GM23248 (cell line): ENCODE measurements at places on chromosomes 7 and 10. TPM values are rescaled to one million over a fixed set of nuclear protein-coding genes. Genes with fewer than 3 reads are reported as not detected.

DENND10 gene
- 76.1 and 91.3 TPM in 2 replicates for total RNA-seq

ANKRD1 gene
- total RNA-seq, result 8.3 and 10.9 TPM in 2 replicates

VIPR2 gene
- not detected in 2 replicates for total RNA-seq

BMPR1A gene
- total RNA-seq, result 35.5 and 41.7 TPM in 2 replicates

TLL2 gene
- total RNA-seq, result 0.43 TPM in 1 of 2 replicates, not detected in the other

AKR1C4 gene
- not detected in 2 replicates for total RNA-seq

- no peak for DNase-seq
Observed at GRCh38 chr7:81573128-81573527, 196.7 kb downstream of the HGF start.

DNA sequence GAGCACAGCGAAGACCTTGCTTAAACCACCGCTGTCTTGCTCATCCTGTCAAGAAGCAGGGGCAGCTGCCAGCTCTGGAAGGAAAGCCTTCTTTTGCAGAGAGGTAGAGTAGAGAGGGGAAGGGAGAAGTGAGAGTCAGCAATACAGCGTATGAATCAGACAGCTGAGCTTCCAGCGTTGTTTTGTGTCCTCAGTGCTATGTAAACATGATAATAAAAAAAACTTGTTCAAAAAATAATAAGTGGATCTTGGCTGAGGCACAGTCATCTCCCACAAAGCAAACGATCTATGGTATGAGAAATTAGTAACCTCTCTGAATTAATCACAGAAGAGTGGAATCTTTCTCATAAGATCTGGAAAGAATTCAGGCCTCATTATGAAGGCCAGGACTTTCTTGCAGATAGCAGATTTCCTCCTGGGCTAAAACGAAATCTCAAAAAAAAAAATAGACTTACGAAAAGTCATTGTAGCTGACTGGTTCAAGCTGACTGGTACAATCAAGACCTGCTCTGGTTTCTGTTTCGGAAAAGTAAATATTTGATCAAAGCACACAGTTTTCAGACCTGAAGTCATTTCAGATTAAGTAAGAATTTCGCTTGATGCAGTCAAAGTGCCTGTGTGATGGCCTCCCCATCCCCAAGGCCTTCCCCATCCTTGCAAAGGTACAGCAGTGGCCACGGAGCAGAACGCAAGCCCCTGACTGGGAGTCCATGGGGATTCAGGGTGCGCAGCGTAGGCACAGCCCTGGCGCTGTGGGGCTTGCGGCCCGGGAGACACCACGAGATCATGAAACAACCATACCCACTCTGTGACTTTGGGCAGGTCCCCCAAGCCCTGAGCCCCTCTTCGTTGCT, 29.4 kb downstream of the CHST15 start:
- DNase-seq, result peak; percentile 44

DNA sequence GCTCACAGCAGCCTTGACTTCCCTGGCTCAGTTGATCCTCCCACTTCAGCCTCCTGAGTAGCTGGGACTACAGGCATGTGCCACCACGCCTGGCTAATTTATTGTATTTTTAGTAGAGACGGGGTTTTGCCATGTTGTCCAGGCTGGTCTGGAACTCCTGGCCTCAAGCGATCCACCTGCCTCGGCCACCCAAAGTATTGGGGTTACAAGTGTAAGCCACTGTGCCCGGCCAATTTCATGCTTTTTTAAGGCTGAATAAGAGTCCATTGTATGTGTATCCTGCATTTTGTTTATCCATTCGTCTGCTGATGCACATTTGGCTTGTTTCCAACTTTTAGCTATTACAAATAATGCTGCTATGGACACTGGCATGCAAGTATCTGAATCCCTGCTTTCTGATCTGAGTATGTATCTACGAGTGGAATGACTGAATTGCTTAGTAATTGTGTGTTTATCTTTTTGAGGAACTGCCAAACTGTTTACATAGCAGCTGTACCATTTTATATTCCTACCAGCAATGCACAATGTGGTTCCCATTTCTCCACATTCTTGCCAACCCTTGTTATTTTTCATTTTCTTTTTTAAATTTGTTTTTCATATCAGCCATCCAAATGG, 37.3 kb upstream of the TPST1 start:
- peak; percentile 82 for DNase-seq

GRCh38 chr7:104486931-104487330, 158.5 kb downstream of the LHFPL3 start:
- no peak for DNase-seq

DNA sequence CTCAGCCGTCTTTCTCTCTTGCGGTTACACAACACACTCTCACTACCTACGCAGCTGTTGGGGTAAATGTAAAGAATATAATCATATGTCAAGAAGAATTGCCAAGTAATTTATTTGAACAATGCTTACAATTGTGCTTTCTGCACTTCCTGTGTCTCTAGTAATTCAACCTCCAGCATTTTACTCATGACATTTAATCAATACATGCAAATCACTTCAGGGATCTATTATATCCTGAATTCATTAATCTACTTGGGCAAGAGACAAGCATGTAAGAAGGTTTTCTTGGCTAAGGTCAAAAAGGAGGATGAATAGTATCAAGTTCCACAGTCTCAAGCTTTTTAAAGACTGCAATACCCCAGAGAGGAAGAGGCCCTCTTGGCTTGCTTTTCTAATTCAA, 562.9 kb upstream of the ADARB2 start:
- no peak for DNase-seq

DNA sequence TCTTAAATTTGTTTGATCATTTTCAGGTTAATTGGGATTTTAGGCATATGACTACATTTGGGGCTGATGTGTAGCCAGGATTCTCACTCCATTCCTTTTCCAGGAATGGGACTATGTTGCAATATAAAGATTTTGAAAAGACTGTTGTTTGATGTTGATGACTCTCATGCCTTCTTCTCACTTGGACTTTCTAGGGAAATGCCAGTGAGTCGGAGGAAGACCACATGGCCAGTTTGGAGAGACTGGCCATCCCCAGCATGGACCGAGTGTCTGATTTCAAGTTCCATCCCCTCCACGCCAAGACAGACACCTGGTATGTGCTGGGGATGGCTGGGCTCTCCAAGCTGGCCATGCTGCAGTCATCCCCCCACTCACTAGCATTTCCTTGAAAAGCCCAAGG, 5.5 kb downstream of the IGFBP3 start:
- peak; percentile 72 for DNase-seq

- peak; percentile 46 for DNase-seq
Observed at GRCh38 chr7:16430133-16430532, 8.8 kb upstream of the CRPPA start.

- no peak for DNase-seq
Observed at GRCh38 chr7:154871507-154871906, 131.4 kb downstream of the PAXIP1 start.

GRCh38 chr7:148045521-148045920, 545.0 kb upstream of the C7orf33 start:
- no peak for DNase-seq

DNA sequence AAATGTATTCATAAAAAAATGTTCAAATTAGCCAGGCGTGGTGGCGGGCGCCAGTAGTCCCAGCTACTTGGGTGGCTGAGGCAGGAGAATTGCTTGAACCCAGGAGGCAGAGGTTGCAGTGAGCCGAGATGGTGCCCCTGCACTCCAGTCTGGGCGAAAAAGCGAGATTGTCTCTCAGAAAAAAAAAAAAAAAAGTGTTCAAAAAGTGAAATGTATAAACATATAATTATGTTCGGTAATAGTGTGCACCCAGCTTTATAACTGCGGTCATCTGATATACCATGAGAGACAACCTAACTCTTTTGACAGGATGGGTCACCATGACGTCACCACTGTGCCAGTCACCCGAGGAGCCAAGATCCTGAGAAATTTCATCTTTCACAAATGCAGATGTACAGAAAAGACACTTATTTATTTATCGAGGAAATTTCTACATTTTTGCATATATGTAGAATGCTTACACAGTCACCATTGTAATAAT, 594 bp upstream of the RP9 start:
- DNase-seq, result peak; percentile 72

GRCh38 chr10:73635781-73636180, 5.5 kb downstream of the MYOZ1 start:
- no peak for DNase-seq

GRCh38 chr10:89414879-89415821, 782 bp downstream of the IFIT5 start:
- DNase-seq, result peak; percentile 71

DNA sequence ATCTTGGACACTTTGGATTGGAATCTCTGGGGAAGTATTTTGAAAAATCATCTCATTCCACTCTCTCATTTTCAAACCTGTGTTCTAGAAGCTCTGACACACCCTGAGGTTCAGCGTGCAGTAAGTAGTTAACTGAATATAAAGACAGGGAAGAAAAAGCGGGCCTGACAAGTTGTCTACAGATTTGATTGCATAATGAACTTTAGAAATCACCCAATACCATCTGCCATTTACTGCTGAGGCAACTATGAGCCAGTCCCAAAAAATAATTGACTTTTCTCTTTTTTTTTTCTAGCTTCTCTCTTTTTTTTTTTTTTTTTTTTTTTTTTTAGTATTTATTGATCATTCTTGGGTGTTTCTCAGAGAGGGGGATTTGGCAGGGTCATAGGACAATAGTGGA, 29.5 kb downstream of the CDC123 start:
- no peak for DNase-seq

DNA sequence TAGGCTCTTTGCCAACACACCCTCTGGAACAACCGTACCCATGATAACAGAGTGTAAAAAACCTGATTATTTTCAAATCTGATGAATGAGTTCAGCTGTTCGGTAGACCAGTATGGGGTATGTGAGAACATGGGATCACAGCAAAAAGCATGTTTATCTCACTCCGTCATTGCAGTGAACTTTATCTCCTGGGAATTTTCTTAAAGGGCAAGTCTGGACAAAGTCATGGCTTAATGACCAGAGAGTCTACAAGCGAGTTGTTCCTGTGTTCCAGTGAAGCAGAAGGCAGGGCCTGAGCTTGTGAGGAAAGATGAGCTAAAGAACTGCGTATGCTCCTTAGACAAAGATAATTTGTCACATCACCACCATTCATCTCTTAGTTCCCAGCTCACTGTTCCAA, 219.7 kb downstream of the TRIL start:
- DNase-seq, result no peak

DNA sequence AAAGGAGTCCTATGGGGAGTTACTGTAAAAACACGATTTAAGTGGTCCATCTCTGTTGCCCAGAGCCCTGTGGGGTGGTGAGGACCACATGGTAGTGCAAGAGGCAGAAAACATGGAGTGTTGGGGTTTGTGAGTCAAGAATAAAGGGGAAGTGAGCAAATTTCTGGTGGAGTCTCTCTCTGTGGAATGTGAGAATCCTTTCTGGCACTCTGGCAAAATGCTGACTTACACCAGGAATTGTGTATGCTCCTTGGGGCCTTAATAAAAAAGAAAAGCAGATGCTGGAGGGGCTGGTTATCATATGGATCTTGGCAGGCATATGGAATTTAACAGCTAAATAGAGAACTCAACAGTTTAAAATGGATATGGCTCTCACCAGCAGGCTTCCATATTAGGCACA, 486.0 kb downstream of the TNS3 start:
- DNase-seq, result peak; percentile 42

- no peak for DNase-seq
Observed at GRCh38 chr7:139660317-139661042, 117.3 kb downstream of the HIPK2 start.

DNA sequence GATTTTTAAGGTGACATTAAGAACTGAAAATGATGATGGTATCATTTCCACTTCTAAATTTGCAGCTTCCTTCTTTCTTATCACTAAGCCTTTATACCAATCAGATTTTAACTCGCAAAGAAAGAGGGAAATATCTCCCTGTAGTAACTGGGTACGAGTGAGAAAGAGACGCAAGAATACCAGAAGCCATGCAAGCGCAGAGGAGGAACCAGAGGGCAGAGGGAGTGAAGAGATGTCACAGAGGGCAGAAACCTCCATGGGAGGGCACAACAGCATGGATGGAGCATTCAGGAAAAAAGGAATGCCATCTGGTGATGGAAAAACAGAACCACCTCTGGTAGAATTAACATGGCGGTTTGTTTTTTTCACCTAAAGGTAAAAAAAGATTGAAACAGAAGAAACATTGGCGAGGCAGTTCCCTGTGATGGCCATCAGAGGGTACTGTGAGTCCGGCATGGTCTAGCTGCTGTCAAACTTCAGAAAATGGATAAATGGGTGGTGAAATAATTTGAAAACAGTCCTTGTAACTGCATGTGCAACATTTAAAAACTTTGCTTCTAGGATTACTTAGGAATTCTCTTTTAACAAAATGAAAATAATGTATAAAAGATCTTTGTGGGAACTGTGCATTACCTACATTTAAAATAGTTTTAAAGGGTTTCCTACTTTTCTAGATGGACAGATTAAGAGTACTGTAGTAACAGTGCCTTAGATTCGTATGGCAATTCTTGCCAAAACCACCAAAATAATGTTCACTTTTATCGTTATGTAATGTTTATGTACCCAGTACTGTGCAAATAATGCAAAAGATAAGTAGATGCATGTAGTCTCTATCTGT, 91.8 kb downstream of the ARHGAP12 start:
- DNase-seq, result peak; percentile 68

DNA sequence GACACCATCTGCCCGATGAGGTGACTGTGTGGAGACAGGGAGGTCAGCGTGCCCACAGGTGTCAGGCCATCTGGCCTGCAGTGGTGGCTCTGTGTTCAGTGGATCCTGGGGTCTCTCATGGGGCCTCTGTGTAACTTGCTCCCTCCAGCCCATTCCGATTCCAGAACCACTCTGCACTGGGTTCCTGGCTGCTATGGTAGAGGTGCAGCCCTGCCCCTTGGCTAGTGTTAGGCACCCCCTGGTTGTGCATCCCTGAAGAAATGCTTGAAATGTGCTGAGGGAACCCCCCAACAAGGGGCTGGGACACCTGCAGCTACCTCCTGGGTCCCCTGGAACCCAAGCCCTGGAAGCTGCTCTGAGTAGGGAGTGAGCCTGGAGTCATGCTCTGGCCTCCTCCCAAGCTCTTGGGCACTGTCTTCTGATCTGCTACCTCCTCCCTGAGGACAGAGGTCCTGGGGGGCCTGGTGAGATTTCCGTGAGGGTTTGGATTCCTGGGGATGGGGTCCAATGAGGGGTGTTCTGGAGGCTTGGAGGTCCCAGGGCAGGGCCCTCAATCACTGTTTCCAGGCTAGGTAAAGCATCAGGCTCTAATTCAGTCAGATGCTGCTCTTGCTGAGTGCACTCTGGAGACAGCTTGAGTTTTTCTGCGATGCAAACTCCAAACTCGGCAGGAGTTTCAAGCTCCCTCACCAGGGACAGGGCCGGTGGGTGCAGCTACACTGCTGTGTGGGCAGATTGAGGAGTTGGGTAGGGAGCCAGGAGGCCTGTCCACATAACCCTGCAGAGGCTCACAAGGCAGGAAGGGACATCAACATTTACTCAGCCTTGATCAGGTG, 27.7 kb downstream of the RAMP3 start:
- DNase-seq, result no peak

DNA sequence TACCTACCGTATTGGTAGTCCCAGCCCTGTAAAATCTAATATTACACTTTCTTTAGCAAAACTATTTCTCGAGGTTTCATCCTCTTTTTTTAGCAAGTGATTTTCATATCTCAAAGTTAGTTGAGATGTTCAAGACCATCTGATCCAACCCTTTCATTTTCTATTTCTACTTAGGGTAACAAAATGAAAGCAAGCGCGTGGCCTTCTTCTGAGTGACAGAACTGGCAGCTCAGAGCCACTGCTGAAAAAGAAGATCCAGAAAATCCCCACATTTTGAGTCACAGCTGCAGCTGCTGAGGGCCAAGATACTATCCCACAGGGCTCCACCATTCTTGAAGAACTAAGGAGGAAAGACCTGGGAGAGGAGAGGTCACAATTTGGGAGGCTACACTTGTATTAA, 24.8 kb upstream of the ZNF800 start:
- DNase-seq, result no peak

GRCh38 chr10:3485057-3485686, 299.8 kb downstream of the KLF6 start:
- no peak for DNase-seq

- DNase-seq, result no peak
Observed at GRCh38 chr10:125592897-125593296, 90.1 kb downstream of the TEX36 start.
